ENCODE measurements at places on chromosomes 5 and 9. TPM values are rescaled to one million over a fixed set of nuclear protein-coding genes. Genes with fewer than 3 reads are reported as not detected.

- H3K27me3 ChIP-seq = peaks cover 8% of the 10 kb centered on the region
- H3K4me1 ChIP-seq = no peaks in the 10 kb centered on the region
- H3K4me3 ChIP-seq = no peak overlapping the region
- no peak overlapping the region for H3K27ac ChIP-seq
- no peaks in the 10 kb centered on the region for H3K36me3 ChIP-seq
Observed at GRCh38 chr5:151541571-151541970, 49.6 kb downstream of the FAT2 start.

DNA sequence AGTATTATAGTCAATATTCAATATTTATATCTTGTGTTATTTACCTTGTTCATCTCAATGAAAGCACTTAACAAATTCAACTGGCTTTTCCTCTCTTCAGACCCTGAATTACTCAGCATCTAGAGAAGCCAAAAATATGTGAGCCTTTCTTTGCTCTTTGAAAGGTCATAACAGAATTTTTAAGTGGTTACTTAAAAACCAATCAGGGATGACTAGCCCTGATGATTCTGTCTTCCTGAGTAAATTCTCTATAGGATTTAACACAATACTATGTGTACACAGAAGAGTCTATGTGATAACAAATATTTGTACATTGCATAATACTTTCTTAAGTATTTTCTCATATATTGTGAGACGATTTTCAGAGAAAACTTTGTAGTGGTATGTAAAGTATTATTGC is 546.3 kb downstream of the MAT2B start:
- H3K4me3 ChIP-seq = no peak overlapping the region
- H3K36me3 ChIP-seq = no peaks in the 10 kb centered on the region
- peak overlapping the region; percentile 69 for H3K27ac ChIP-seq
- H3K4me1 ChIP-seq = peaks cover 21% of the 10 kb centered on the region
- H3K27me3 ChIP-seq = no peaks in the 10 kb centered on the region

DNA sequence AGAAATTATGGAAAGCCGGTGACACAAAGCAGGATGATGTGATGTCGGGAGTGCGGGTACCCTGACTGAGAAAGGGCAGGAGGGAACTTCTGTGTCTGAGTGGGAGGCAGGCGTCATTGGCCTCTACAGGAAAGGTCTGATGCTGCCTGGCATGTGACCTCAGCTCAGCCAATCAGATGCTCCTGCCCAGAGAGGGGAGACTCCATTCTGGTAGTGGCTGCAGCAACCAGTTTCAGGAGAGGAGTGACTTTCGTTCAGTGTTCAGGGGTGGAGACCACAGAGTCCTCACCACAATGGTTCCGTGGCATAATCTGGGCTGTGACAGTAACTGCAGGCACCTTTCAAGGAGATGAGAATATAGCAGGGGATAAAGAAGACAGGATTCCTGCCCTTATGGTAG is 6.7 kb upstream of the SFXN1 start:
- H3K27me3 ChIP-seq = no peaks in the 10 kb centered on the region
- no peaks in the 10 kb centered on the region for H3K36me3 ChIP-seq
- peaks cover 6% of the 10 kb centered on the region for H3K4me1 ChIP-seq
- no peak overlapping the region for H3K4me3 ChIP-seq
- no peak for DNase-seq

GRCh38 chr9:99563364-99563763 is 258.3 kb upstream of the NR4A3 start:
- no peaks in the 10 kb centered on the region for H3K36me3 ChIP-seq
- no peaks in the 10 kb centered on the region for H3K4me1 ChIP-seq
- no peaks in the 10 kb centered on the region for H3K27me3 ChIP-seq
- DNase-seq = no peak

DNA sequence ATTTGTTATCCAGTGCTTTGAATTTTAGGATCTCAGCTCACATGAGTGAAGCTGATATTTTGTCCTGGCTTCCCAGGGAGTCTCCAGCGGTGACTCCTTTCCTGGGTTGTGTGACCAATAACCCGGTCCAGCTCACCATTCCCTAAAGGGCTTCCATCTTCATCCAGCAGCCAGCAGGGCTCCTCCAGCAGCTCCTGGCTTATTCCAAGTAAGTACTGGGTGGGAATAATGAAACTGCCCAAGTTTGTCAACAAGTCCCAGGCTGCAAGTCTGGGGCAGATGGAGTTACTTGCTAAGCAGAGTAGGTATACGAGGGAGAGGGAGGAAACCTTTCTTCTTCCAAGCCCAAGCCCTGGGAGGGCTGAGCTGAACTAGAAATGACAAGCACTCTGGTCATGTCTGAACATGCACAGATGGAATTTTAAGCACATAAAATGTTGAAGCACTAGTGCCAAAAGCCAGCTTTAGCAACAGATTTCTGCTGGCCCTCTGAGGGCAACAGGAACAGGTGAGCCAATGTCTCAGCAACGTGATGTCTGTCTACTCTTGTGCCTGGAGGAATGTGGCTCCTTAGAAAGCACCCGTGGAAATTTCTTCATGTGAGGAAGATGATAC is 153.7 kb upstream of the DAPK1 start:
- no peak for DNase-seq
- H3K4me3 ChIP-seq = no peak overlapping the region
- no peak overlapping the region for H3K27ac ChIP-seq

Gene PDE6A
- total RNA-seq = not detected
